Cortex of kidney (tissue), 1 donor: ENCODE measurements at places on chromosomes 2 and 18.

GRCh38 chr2:134845719-134846118, 7.3 kb downstream of the ACMSD start:
- no peak for DNase-seq

- DNase-seq: no peak
Measured at GRCh38 chr2:160467086-160467485, 26.5 kb downstream of the RBMS1 start.

GRCh38 chr2:84038866-84039265, 420.2 kb downstream of the SUCLG1 start:
- no peak for DNase-seq

DNA sequence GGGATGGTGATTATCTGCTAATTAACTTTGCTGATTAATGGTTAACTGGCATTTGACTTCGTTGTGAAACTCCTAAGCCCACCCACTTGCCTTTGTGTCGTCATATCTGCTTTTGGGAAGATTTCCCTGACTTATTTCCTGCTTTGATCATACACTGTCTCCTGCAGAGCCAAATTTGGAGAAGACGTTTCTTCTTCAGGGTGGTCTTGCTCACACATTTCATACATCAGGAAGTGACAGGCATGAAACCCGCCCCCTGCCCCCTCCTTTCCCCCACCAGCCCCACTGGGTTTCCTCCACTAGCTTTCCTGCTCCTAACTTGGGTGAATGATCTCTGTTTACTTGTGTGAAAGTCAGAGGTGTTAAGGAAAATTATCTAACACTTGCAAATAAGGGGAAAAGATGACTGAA, 300.1 kb downstream of the TSN start:
- no peak for DNase-seq

DNA sequence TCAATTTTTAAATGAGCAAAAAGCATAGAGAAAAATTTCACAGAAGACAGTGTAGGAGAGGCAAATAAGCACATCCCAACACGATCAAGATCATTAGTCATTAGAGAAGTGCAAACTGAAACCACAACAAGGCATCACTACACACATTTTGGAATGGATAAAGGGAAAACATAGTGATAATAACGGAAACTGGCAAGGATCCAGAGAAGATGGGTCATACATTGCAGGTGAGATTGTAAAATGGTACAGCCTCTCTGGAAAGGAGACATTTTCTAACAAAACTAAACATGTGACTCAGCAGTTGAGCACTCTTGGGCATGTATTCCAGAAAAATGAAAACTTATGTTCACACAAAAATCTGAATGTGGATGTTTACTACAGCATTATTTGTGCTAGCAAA, 98.3 kb upstream of the TMEM17 start:
- DNase-seq: no peak

DNA sequence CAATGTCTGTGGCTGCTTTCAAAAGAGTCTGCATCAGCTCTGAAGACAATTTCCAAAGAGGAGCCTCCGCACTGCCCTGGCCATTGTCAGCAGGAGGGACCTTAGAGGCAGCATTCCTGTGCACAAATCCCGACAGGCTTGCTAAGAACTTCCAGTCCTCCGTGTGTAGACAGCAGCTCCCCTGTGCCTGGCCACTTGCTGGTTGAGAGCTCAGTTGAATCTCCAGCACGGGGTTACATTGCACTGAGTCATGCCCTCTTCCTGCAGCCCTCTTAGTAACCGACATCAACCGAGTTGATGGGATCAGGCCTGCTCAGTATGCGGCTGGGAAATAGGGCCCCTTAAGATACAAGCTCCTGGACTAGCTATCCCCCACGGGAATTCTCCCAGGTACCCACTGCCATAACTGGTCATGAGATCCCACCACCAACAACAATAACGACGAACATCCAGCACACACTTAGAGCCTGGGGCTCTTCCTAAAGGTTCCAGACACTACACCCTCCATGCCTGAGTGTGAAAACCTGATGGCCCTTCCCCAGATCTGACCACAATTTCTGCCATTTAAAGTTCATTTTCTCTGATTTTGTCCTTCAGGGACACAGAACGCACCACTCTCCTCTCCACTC, 12.0 kb downstream of the ATP6V1B1 start:
- DNase-seq: no peak

GRCh38 chr2:39419282-39420223, 17.5 kb downstream of the MAP4K3 start:
- DNase-seq: no peak

GRCh38 chr2:8626572-8626971, 55.3 kb upstream of the ID2 start:
- no peak for DNase-seq

DNA sequence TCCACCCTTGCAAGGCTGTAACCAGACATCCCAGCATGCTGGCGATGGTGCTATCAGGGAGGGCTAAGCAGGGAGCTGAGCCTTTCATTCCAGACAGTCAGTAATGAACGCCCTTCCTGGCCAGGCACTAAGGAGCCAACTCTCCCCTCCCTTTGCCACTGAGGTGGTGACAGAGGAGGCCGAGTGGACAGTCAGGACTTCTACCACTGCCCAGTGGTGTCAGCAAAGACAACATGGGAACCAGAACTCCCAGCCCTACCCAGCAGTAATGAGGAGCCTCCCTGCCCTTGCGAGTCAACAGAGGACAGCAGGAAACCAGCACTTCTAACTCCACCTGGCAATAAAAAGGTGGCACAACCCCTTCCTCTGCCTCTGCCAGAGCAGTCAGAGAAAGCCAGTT, 68.6 kb downstream of the ZAP70 start:
- DNase-seq: no peak

- no peak for DNase-seq
Measured at GRCh38 chr2:188787658-188788240, 186.4 kb upstream of the COL3A1 start.

DNA sequence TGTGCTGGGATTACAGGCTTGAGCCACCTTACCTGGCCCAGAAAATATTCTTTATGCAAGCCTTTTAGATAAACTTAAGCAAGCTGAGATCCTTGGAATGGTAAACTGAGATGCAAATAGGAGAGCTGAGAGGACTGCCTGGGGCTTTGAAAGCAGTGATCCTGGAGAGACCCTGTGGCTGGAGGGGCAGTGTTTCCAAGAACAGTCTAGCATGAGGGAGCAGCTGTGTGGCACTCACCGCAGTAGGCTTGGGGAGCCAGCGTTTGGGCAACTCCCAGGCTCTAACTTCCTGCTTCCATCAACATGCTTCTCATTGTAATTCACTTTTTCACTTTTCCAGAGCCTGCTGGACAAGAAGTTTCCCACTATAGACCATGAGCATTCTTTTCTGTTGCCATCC, 144.1 kb upstream of the CELF4 start:
- no peak for DNase-seq

DNA sequence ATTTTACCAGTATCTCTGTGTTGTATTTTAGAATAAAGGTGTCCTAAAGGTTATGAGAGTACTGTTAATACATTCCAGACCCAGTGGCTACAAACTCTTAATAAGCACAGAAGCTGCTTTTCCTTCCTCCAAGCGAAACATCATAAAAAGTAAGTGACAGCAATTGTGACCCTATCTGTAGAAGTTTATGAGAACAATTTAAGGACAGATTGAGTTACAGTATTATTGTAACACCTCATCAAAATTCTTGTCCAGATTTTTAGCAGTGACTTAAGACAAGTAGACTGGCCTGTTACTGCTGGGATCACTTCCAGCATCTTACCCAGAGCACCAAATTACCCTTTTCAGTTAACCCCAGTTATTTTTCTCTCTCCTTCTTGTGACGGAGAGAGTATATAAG, 154.6 kb downstream of the ERBB4 start:
- DNase-seq: no peak
